Hepatocyte (in vitro differentiated cells): ENCODE measurements at places on chromosomes 3 and 15.

DNA sequence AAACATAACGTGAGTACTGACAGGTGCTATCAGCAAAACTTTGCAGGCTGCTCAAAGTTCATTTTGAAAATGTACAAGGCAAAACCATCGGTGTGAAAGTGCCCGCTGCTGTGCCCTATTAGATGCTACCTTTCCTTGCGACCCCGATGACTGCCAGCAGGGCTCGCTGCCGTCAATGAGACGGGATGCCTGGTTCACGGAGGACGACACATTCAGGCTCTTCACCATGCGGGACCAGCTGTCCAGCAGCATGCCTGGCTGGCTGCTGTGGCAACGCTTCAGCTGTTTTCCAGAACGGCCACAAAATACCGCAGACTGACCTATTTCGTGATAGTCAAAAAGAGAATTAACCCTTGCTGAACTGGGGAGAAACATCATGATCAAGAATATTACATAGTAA lies 92.7 kb upstream of the OCA2 start:
- peak; percentile 23 for DNase-seq

DNA sequence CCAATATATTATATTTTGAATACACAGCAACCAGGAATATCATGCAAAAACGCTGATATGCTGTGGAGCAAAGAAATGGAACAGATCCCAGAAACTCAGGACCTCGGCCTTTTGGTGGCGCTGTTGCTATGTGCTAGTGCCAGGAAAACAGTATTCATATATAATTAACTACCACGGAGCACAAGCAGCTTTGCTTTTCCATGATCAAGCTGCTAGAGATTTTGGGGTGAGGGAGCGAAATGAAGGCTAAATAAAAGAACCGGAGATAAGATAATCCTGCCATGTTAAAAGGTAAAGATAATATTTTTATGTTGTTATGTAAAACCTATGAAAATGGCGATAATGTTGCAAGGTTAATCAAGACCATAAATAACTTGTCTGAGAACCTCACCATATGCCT lies 157.7 kb upstream of the FAM3D start:
- DNase-seq = peak; percentile 79

DNA sequence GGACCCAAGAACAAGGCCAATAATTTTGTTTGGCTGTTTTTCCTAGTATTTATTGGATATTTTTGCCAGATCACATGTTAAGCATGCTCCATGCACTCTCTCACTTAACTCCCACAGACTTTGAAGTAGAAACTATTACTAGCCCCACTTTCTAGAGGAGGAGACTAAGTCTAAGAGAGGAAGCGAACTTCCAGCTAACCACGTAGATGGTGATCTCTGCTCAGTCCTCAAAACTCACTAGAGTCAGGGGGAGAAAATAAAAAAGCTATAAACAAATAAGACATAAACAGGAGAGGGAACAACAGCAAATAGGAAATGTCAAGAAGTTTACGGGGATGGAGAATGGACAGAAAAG lies 481.0 kb upstream of the PROK2 start:
- no peak for DNase-seq

- DNase-seq = no peak
Measured at GRCh38 chr3:194713299-194714136, 27.8 kb downstream of the FAM43A start.

GRCh38 chr15:60761505-60761845 lies 282.5 kb upstream of the ICE2 start:
- DNase-seq = no peak

GRCh38 chr15:71052356-71052755 lies 62.9 kb upstream of the THSD4 start:
- no peak for DNase-seq

DNA sequence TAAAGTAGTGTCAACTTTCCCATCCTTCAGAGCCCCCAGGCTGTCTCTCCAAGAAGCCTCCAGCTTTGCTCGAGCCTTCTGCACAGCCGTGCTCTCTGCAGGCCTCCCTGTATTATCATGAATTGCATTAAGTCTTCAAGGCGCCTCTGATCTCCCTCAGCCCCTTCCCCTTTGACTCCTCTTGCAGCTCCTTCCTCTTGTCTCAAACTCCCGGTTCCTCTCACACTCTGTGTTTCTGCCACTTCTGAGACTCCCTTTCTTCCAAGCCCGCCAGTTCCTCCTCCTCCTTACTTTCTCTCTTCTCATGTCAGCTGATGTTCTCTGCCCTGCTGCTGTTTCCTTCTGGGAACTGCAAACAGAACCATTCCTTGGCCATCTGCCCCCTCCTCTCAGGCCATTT lies 418.8 kb downstream of the EPHB1 start:
- no peak for DNase-seq

DNA sequence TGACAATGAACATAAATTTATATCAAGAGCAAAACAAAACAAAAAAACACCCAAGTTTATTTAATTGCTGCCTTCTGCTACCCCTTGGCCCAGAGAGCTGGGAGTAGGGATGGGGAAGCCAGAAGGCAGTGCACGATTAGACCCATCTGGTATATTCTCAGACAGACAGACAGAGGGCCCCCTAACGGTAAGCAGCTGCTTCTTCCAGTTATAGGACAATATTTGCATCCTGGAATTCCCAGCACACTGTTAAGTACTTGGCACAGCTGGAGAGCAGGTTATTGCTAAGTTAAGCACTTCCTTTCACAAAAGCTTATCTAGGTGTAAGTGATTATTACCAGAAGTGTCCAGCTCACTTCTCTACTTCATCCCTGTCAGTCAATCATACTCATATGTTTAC lies 39.3 kb downstream of the C2CD4B start:
- DNase-seq = peak; percentile 47

DNA sequence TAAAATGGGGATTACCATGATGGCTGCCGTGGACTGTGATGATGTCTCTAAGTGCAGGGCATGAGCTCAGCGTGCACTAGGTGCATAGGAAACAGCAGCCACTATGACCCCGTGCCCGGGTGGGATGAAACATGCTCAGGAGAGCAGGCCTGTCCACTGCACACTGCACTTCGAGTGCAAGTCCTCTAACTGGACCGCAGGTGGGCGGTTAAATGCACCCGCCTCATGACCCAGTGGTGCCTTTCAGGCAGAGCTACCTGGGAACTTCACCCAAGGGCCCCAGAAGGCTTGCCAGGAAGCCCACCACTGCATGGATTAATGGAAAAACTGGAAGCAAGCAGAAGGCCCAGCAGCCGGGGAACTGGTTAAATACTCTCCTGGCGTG lies 34.0 kb downstream of the PRKCD start:
- DNase-seq = no peak

- DNase-seq = no peak
Measured at GRCh38 chr3:101778385-101779046, 495 bp upstream of the NXPE3 start.

DNA sequence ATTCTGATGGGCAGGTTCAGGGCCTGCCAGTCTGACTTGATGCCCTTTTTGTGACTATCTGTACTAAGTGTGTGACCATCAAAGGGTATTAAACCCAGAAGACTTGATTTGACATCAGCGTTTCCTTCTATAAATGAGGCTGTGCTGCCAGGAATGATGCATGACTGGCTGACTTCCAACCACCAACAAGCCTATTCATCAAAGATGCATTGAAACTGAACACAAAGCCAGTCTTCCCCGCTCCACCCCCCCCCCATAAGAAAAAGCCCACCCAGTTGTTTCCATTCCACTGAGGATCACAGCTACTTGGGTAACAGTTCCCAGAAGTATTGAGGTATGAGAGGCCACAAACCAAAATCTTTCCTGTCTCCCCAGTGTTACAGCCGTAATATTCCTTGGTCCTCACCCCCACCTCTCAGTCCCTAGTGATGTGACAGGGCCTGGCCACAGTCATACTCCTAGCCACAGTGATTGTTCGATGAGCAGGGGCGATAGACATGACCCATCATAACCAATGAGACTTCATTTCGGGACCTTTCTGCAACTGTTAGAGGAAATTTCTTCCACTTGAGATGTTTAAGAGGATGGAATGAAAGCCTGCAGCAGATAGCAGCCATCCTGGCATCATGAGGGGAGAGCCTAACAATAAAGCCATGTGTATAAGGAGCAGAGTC lies 22.6 kb downstream of the SH3BP5 start:
- no peak for DNase-seq

DNA sequence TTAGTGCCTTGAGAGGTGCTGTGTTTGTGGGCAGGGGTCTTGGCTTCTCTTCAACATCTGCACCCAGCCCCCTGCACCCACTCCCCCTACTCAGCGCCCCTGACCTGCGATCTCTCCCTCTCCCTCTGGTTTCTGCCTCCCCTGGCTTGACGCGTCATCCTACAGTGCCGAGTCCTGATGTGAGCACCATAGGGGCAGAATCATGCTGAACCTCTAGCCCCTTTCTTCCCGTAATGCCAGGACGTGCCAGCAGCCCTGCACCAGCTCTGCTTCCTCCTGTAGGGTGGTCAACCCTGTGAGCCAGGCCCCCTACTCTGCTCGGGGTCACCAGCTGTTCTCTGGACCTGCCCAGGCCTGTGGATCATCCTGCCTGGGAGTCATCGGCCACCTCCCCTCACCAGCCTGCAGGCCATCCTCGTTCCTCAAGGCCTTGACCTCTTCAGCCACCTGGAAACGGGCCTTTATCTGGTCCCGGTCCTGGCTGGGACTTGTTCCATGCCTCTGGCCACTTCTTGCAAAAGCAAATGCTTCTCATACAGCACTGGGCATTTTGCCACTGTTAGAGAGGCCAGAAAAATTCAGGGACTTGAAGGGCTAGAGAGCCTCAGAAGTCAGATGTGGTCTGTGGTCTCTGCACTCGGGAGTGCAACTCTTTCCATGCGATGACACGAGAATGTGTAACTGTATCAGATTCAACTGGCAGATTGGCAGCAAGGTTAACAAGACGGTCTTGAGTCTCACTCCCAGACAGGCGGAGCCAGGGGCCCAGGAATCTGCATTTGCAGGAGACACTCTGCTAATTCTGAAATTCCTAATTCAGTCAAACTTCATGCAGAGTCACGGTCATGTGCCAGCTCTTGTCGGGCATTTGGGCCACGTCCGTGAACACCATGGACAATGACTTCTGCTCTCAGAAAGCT lies 16.7 kb upstream of the KLF15 start:
- no peak for DNase-seq

DNA sequence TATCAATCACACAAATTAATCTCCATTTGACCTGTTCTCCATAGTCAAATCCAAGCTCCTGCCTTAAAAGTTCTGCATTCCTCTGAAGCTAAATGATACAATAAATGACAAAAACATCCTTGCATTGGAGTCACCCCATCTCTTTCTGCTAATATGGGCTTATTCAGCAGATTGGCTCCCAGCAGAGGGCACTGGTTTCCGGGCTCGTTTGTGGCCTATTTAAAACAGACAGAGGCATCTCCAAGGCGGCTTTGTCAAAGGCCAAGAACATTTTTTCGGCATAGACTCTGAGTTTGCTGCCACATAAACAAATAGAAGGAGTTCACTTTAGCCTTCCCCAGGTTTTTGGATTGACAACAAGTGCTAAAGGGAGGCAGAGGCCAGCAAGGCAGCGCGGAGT lies 204.4 kb upstream of the RASGRP1 start:
- DNase-seq = peak; percentile 12

DNA sequence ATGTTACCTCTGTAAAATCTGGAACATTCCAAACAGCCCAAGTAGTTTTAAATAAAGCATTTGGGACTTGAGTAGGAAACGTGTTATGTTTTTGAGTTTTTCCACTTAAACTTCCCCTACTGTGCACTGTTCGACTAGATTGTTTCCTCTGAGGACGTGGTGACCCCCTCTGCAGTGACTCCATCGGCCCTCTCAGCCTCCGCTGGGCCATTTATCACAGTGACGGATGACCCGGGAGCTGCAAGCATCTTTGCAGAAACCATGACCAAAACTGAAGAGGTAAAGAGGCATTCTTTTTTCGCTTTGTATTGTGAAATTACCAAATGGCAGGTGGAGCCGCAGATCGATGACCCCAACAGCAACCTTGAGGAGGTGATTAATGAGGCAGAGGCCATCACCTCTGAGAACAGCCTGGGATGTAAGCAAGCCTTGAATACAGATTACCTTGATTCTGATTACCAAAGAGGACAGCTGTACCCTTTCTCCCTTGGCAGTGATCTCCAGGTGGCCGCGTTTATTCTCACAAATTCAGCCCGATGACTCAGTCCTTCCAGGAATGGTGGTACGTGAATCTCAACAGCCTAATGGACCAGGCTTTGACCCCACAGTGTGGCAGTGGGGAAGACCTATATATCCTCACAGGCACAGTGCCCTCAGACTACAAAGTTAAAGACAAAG lies 79.1 kb upstream of the FAN1 start:
- DNase-seq = no peak

GRCh38 chr15:52326756-52327155 lies 31.2 kb upstream of the MYO5C start:
- peak; percentile 24 for DNase-seq

GRCh38 chr3:196936288-196936687 lies 6.0 kb downstream of the NCBP2 start:
- no peak for DNase-seq

DNA sequence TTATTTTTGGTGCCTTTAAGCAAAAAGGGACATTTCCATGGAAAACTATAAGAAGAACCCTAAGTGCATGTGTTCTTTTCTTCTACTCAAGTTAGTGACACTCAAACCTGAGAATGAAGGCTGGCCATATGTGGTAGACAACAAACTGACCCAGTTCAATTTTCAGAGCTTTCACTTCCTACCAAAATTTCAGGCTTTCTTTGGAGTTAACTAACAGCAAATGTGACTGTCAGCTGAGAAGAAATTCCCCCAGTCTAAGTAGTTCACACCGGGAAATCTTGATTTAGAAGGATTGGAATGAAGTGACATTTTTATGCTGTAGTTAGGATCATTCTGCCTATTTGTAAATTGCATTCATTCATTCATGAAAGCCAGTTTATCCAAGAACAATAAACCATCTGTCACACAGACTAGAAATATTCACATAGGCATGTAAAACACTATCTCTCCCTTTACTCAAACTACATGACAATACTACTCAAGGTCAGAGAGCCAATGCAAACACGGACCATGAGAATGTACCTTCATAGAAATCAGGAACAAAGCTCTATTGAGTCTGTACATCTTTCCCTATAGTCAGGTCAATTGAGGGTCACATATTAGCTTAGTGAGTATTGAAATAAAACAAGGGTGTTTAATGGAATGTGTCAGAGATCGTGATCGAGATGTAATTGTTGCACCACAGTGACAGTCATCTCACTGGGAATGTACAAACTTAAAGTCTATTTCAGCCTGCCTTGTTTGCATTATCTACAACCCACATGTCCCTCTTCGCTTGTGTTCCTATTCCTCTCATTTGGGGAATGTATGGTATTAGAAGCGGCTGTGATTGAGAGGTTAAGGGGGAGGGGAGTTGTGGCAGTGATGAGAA lies 113.8 kb upstream of the TGFBR2 start:
- DNase-seq = no peak

DNA sequence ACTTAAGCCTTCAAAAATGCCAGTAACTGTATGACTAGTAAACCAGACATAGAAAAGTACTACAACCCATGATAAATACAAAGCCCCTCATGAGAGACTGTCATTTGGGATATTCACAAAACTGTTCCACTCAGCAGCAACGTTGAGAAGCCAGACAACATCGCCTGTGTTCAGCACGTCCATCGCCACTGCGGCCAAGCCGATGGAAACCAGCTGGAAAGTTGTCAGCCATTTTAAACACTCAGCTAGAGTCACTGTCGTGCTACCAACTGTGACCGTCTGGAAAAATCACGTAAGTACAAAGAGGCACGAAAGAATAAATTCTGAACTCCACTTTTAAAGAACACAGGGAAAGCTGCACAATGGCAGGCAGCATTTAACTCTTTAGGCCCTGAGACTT lies 340.7 kb upstream of the WNT5A start:
- DNase-seq = no peak

- no peak for DNase-seq
Measured at GRCh38 chr15:44265757-44266156, 22.8 kb upstream of the GOLM2 start.

- no peak for DNase-seq
Measured at GRCh38 chr3:26381411-26381810, 241.2 kb upstream of the LRRC3B start.

- DNase-seq = no peak
Measured at GRCh38 chr3:127775398-127776109, 46.8 kb downstream of the MGLL start.
